ENCODE measurements at places on chromosomes 7 and 10.

- DNase-seq, result no peak
These were observed 378.9 kb downstream of the RPS24 start for GRCh38 chr10:78412605-78413004.

- peak; percentile 7 for DNase-seq
These were observed 20.9 kb upstream of the DNAJB12 start for GRCh38 chr10:72375585-72375984.

DNA sequence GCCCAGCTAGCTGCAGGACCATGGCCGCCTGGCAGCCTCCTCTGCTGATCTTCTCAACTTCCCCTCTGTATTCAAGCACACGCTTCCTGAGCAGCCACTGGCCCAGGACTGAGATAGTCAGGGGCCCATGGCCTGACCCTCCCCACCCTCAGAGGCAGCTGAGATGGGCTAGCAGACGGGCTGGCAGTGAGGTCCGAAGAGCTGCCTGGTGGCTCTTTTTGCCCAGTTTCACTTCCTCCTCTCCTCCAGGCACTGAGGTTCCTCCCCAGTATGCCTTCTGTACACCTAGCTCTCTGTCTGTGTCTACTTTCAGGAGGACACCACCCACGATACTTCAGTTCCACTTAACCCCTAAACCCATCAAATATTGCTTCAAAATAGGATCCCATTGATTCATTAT lies 395.6 kb downstream of the TNS3 start:
- DNase-seq, result no peak

DNA sequence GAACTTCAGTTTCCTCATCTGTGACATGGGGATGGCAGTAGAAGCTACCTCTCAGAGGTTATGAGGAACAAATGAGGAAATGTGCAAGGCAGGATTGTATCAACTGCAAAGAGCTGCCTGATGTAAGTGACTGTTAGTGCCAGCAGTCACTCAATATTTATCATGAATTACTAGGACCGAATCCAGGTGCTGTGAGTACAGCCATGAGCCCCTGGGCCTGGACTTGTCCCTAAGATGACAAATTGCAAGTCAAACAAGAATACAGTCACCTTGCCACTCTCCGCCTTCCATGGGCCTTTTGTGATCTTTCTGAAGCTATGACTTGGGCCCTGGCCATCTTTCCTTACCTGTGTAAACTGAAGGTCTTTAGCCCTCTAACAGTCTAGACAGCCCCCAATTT lies 27.7 kb upstream of the TLX1 start:
- no peak for DNase-seq

GRCh38 chr10:1130226-1130625 lies 74.0 kb downstream of the WDR37 start:
- DNase-seq, result no peak

GRCh38 chr7:48088559-48089045 lies 463 bp upstream of the UPP1 start:
- peak; percentile 83 for DNase-seq

- DNase-seq, result no peak
These were observed 9.0 kb upstream of the CFTR start for GRCh38 chr7:117470777-117471176.

- DNase-seq, result peak; percentile 80
These were observed at the start of gene PCDH15 for GRCh38 chr10:54800741-54801421. TSS of gene PCDH15 (minus strand) at chr10:54801231. CDS start at chr10:54664262, 136,969 bp downstream.

DNA sequence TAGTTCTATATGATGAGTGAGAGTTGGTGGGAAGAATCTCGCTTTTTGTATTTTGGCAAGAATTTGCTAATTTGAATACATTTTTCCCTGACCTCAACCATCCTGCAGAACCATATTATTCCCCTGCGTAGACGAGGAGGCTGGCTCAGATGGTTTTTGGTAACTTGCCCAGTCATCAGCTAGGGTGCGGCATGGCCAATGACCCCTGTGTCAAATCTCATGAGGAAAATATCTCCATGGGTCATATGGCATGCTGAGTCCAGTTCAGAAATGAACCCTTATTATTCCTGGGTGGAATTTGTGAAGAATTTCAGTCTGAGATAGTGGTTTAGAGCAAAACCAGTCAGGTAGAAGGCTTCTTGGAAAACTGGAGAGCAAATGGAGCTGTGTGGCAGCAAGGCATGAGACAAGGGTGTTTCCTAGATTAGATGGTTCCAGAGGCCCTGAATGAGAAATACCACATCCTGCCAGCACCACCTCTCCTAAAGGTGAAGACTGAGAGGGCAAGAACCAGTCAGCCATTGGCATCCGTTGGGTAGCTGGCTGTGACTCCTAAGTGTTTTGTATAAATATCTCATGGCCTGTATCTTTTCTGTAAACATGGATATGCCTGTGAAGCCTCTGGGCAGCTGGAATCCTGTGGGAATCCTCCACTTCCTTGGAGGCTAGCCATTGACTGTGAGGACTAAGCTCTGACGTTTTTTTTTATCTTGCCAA lies 5.8 kb upstream of the UPP1 start:
- peak; percentile 46 for DNase-seq

DNA sequence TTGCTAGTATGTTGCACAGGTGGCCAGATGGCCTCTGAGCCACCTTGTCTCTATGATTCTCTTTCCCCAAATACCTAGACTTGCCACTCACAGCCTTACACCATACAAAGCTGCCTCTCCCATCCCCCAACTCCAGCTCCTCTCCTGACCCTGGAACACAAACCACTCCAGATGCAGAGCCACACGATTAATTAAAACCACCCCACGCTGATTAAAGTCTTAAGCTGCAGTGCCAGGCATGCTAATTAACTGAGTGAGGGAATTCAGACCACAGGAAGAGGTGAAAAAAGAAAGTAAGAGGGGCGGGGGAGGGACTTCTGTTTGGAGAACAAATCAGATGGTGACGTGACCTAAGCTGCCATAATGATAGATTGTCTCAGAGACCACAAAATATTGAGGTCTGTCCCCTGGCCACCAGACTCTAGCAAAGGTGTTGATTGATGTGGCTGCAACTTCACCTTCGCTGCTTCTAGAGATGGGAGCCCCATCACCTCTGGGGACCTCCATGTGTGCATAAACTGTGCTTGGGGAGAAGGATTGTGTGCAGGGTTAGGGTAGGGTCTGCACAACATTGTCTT lies 331.3 kb downstream of the PLXNA4 start:
- no peak for DNase-seq

DNA sequence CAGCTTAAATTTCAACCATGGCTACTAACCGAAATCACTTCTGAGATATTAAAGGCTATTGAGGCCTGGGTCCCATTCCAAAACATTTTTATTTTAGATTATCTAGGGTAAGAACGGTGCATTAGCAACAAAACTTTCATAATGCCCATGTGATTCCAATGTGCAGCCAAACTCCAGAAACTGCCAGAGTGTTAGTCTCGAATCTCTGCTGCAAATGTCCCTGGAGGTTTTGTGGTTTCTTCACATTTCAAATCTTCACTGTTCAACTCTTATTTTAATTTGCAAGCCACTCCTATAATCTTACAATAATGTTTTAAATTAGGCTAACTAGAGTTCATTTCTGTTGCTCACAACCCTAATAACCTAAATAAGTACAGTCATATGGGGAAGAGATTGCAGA lies 357.0 kb downstream of the PHF14 start:
- no peak for DNase-seq

DNA sequence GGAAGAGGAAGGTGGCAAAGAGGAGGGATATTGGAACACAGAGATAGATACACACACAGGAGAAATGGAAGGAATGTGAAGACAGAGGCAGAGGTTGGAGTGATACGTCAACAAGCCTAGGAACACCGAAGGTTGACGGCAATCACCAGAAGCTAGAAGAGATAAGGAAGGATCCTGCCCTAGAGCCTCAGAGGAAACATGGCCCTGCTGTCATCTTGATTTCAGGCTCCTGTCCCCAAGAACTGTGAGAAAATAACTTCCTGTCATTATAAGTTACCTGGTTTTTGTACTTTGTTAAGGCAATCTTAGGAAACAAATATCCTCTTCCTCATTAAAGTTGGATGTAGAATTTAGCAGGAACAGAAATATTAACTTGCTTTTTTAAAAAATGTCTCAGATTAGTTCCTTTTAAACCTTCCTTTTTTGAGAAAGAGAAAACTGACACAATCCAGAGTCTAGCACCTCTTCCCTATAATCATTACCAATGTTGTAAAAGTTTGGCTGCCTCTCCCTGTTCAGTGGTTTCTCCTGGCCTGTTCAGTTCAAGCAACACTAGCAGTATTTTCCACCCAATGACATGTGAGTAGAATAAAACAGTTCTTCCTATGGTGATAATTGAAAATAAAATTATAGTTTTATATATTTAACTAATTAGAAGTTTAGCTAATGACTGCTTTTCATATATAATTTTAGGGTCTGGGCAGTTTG lies 28.8 kb upstream of the GNAI1 start:
- DNase-seq, result no peak

DNA sequence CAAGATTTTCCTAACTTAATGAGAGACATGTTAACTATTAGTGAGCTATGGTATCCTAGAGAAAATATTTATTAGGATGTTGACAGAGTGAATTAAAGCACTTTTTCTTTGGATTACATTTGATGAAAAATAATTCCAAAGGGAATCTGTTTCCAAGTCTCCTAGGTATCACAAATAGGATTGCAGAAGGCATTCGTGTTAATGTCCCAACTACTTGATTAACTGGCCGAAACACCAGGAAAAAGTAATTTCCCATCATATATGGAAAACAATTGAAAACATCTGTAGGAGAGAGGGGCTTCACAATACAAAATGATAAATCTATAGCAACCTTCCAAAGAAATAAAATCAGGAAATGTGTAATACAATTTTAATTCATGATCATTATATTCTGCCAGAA lies 406.7 kb downstream of the PARD3 start:
- no peak for DNase-seq

DNA sequence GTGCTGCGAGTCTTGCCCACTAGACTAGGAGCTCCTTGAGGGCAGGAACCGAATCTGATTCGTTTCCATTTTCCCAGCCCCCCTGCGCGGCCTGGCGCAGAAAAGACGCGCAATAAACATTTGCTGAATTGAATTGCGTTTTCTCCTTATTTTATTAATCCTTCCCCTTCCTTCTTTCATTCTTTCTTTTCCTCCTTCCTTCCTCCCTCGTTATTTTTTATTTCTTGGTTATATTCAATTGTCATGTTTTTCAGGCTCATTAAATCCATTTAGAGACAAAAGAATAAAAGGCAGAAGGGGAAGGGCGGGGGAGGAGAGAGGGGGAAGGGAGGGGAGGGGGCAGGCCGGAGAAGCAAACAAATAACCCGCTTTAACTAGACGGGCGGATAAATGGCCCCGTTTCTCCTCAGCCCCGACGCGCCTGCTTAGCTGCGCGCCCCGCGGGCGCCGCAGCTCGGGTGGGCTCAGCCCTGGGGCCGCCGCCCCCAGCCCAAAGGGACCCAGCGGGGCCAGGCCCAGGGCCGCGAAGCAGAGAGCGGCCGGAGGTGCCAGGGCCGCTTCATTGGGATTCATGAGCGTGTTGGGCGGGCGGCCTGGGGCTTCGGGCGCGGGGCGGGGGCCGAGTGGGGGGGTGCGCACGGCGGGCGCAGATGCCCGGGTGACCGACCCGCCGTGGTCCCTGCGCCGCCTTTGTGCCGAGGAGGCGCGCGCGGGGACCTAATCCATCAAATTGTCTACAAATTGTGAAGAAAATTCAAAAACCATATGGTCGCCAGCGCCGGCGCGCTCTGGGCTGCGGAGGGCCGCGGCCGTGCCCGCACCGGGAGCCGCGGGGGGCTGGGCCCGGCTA lies 5.0 kb downstream of the LBX1 start:
- no peak for DNase-seq

DNA sequence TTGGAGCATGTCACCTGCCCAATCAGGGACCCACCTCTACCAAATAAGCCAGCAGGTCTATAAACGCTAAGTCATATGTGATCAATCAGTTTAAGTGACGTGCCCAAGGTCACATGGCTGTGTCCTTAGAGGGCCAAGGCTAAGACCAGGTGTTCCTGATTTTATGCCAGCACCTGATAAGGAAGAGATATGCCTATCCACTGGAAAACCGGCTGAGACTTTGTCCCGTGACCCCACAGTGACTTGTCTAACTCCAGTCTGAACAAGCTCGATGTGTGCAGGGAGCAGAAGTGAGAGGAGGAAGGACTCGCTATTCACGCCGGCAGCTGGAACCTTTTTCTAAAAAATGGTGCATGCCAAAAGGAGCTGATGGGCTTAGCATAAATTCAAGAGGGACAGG lies 57.0 kb downstream of the PRKAG2 start:
- no peak for DNase-seq

GRCh38 chr10:132606536-132607316 lies 69.1 kb downstream of the INPP5A start:
- DNase-seq, result no peak

DNA sequence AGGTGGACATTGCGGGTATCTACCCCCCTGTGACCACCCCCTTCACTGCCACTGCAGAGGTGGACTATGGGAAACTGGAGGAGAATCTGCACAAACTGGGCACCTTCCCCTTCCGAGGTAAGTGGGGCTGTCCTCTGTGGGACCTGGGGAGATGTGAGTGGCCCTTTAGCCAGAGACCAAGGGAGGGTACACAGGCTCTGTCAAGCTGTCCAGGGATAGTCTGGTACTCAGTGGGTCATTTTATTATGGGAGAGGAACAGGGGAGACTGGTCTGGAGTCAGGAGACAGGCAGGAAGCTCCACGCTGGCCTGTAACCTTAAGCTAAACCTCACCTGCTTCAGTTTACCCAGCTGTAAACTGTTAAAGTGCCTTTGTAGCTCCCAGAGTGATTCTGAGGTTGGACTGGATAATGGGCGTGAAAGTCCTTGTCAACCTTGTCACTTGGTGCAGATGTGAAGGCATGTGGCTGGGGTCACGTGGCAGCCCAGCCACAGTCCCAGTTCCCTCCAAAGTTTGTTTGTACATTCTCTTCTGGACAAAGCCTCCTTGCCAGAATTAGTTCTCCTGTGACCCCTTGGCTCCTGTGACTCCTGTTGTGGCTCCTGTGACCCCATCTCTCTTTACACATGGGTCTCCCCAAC lies 729 bp downstream of the HOGA1 start:
- no peak for DNase-seq

DNA sequence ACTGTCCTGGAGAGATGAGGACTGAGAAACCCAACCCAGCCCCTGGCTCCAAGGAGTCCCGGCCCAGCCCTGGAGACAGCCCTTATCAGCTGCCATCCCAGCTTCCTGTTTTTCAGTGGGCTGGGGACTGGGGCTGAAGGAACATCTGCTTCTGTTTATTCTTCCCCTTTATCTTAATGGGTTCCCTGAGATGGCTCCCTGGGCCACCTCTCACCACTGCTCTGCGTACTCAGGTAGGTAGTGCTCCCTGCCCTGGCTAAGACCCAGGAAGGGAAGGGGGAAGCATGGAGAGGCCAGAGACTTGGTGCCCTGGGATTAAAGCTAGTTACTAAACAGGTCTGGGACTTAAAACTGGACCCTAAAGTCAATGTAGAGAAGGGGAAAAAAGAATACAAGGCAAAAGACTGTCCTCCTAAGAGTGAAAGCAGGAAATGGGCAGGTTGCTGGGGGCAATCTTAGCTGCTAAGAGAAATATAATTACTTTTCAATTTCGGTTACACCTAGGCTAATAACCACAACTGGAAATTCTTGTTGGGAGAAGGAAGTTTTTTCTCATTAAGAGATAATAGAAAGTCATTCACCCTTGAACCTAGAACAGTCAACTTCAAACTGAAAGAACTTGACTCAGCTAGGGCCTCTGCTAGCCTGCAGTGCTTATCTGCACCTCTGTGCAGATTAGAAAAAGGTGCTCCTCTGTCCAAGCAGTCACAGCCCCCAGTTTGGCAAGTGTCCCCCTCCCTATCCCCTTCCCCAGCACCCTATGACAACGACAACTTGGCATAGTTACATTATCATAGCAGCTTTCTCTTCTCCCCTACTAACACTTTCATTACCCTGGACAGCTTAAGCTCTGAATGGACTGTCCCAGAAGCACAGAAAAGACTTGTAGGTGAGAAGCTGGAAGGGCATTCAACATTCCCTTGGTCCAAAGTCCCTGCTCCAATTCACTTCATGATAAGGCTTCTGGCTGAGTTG lies 65.6 kb upstream of the KDM7A start:
- no peak for DNase-seq

Measured in PC-3 (cell line).